NCI-H2171 (cell line): ENCODE measurements at places on chromosomes 13 and 19.
A peak's percentile ranks its signal among the peaks of the same experiment; 100 is the strongest.

- DNase-seq = no peak
These were observed 377.6 kb downstream of the IRS2 start for GRCh38 chr13:109408591-109409382.

- no peak for DNase-seq
These were observed at the start of gene LYPD3 for GRCh38 chr19:43465468-43466120. LYPD3 (minus strand) TSS chr19:43465608; CDS start chr19:43465571, 37 bp downstream.

- no peak for DNase-seq
These were observed 20.3 kb downstream of the LNX2 start for GRCh38 chr13:27599845-27600553.

GRCh38 chr19:3387645-3388589, 21.5 kb downstream of the NFIC start:
- DNase-seq = peak; percentile 89

DNA sequence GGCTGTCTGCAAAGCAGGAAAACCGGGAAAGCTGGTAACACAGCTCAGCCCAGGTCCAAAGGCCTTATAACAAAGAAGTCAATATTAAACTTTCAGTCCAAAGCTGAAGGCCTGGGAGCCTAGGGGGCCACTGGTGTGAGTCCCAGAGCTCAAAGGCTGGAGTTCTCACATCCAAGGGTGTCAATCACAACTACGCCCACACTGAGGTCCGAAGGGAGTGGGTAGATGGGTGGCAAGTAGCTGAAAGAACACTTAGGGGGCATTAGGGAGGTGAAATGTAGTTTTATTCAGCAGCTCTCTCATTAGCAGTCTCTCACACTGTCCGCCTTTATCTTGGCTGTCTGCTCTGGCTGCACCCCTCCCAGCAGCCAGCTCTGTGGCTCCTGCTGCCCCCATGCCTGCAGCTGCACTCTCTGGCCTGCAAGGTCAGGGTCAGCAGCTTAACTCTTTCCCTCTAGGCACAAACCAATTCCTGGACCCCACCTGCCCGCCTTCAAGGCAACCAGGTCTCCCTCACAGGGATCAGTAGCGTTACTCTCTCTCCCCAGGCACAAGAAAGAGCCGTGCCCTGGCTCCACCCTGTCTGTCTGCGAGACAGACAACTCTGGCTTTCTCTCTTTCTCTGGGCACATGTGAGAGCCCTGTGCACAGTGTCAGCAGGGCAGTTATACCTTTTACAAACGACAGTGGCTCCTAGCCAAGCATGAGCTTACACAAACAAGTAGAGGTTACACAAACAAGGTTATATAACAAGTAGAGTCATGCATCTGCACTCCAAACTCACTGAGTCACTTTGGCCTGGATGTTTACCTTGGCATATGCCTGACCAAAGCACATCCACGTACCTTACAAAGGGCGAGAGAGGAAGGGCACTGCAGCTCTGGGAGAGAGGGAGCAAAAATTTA, 249.4 kb upstream of the PCDH20 start:
- no peak for DNase-seq

DNA sequence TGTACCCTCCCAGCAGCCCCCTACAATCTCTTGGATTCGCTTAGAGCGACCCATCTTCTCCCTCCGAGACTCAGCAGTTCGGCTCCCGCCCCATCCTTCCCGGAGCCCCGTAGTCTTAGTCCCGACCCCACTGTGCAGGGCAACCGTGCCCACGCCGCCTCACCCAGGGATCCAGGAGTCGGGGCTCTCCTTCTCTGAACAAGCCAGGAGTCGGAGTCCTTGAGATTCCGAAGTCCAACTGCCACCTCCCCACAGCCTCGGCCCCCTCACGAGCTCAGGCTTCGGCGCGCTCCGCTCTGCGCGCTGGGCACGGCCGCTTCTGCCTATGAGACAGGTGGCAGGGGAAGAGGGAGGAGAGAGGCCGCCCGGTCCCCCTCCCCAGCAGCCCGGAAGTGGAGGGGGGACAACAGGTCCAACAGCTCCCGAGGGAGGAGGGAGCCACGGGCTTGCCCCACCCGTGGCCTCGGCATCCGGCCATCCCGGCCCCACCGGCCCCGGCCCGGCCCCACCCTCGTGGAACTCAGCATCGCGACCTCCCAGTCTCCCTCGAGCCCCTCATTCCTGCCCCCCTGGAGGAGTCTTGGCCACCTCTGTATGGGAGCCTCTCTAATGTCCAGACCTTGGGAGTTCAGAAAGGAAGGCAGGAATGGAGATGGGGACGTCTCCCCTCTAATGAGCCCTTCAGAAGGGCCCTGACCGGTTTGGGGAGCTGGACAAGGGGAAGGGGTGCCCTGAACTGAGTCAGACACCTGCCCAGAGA, at the start of gene PHLDB3:
Gene PHLDB3, minus strand, starts transcription at position 321 of the 760 bp plus-strand sequence. CDS start 628 bp downstream, outside the sequence.
- no peak for DNase-seq

DNA sequence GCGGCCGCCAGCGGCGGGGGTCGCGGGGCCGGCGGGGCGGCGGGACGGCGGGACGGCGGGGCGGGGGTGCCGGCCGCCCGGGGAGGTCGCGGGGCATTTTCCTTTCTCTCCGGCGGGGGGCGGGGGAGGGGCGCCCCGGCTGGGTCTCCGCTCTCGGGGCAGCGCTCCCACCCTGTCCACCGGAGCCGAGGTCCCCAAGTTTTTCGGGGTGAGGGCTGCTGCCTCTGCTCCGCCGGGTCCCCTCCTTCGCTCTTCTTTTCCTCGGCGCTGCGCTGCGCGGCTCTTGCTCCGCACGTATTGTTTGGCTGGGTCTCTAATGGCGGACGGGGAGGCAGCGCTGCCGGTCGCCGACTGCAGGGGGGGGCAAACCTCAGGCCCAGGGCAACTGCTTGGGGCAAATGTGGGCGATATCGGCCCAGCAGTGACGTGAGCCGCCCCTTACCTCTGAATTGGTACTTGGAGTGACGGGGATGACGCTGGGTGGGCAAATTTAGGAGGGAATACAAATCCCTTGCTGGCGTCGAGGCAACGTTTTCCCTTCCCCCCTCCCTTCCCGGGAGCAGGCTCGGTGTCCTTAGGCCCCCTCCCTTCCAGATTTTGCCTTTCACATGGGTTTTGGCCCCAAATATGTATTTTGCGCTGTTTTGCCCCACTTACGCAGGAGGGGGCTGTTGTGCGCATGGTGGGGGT, 759 bp downstream of the ZMYM2 start:
- DNase-seq = peak; percentile 20

GRCh38 chr13:66138172-66138811, 1091.8 kb downstream of the PCDH9 start:
- DNase-seq = peak; percentile 1

GRCh38 chr19:34325981-34326787, 38.8 kb upstream of the GPI start:
- DNase-seq = no peak

- DNase-seq = no peak
These were observed 143.8 kb upstream of the ZNF507 start for GRCh38 chr19:32201636-32202051.

GRCh38 chr13:95185851-95186250, 115.4 kb downstream of the ABCC4 start:
- DNase-seq = no peak

GRCh38 chr19:41531438-41532311, 44.3 kb upstream of the CEACAM21 start:
- no peak for DNase-seq

- no peak for DNase-seq
These were observed 291.1 kb upstream of the ARGLU1 start for GRCh38 chr13:106858903-106859532.

- no peak for DNase-seq
These were observed 7.0 kb upstream of the LRP3 start for GRCh38 chr19:33187183-33187540.

- DNase-seq = no peak
These were observed 1647.6 kb upstream of the SPRY2 start for GRCh38 chr13:81988567-81988966.

DNA sequence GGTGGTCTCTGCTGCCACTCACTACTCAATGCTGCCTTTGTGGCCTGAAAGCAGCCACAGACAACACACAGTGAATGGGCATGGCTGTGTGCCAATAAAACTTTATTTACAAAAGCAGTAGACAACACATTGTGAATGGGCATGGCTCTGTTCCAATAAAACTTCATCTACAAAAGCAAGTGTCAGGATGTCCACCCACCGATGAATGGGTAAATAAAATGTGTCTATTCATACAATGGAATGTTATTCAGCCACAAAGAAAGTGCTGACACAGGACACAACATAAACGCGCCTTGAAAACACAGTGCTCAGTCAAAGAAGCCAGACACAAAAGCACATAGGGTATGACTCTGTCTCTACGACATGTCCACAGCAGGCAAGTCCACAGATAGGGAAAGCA, 20.1 kb downstream of the ZSCAN5A start:
- DNase-seq = no peak

DNA sequence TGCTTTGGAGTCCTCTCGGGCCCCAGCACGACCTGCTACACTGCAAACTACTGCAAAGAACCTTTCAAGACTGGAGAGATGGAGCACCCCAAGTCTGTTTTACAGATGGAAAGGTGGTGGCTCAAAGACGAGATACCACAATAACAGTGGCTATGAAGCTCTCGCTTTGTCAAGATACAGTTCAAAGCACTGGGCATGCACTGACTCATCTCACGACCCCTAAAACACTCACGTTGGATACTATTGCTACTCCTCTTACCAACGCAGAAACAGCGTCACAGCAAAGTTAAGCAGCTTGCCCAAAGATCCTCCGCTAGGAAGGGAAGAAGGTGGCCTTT, 24.0 kb upstream of the LAIR1 start:
- DNase-seq = no peak

DNA sequence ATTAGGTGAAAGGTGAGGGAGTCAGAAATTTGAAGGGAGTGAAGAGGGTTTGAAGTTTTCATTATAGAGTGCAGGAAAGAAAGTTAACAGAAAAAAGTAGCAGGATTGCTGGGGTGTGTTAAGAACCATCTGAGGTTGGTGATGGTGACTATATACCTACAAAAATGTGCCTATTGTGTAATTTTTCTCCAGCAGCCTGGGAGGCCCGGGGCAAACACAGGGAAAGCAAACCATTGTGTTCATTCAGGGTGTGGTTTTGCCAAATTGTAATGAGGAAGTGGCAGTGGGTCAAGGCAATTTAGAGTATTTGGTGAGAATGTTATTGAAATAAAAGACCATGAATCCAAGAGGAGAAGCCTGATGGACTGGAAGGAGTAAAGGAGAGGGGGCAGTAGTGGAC, 8.2 kb upstream of the SUCLA2 start:
- DNase-seq = no peak

DNA sequence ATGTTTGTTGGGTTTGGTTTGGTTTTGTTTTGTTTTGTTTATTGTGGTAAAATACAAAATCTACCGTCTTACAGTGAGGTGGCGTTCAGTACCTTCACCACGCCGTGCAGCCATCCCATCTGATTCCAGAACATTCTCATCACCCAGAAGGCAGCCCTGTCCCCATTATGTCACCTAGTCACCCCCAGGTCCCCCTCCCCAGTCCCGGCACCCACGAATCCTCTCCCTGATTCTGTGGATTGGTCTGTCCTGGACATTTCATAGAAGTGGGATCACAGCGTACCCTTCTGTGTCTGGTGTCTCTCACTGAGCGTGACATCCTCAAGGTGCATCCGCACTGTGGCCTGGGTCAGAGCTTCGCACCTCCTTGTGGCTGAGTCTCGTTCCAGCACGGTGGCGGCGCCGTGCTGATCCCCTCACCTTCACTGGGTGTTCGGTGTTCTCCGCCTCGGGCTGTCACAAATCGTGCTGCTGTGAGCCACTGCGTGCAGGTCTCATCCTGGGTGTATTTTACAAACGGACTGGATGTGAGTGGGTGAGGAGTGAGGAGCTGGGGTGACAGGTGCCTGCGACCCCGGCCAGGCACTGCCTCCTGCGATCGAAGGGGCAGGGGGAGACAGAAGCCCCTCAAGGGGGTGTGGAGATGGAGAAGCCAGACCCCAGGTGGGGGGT, 580 bp upstream of the TEKTIP1 start:
- DNase-seq = no peak

DNA sequence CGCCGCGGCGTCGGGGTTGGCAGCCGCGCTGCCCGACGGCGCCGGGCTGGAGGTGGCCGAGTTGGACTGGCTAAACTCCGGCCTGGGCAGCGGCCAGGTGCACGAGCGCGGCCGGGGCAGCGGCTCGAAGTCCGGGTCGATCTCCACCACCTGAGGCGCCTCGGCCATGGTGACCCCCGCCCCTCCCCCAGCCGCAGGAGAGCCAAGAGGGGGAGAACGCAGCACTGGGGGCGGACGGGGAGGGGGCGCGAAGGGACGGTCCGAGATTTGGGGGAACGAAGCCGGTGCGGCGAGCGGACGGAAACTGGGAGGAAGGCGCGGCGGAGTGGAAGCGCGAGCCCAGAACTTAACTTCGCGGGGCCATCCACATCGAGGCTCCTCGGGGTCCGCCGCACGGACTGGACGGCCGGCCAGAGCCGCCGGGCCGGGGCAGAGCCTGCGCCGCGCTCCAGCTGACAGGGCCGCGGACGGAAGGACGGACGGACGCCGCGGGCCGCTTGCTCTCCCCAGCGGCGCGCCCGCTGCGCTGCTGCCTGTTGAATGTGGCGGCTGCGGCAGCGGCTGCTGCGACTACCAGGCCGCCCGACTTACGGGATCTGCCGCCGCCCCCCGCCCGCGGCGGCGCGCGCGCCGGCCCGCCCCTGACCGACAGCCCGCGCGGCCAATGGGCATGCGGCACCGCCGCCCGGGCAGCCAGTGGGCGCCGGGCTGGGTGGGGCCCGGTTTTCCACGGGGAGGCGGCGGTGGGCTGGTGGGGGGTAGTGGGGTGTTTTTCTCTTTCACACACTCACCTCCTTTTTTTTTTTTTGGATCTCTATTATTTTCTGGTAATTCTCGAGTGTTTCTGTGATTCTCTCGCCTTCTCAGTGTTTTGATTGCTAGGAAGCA, at the start of gene FOXO1:
Gene FOXO1, minus strand, starts transcription at position 597 of the 888 bp plus-strand sequence. Its CDS starts 429 bp downstream, at position 168.
- peak; percentile 52 for DNase-seq

DNA sequence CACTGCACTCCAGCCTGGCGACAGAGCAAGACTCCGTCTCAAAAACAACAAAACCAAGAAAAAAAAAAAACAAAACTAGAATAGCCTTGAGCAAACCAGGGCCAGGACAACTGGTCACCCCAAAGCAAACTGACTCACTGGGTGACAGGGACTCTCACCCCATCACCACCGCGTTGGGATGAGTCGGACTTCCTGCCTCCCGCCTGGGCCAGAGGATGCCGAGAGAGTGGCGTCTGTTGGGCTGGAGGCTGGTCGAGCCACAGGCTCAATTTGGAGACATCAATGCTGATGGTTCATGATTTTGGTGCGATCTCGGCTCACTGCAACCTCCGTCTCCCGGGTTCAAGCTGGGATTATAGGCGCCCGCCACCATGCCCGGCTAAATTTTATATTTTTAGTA, 11.6 kb downstream of the TMPRSS9 start:
- no peak for DNase-seq

DNA sequence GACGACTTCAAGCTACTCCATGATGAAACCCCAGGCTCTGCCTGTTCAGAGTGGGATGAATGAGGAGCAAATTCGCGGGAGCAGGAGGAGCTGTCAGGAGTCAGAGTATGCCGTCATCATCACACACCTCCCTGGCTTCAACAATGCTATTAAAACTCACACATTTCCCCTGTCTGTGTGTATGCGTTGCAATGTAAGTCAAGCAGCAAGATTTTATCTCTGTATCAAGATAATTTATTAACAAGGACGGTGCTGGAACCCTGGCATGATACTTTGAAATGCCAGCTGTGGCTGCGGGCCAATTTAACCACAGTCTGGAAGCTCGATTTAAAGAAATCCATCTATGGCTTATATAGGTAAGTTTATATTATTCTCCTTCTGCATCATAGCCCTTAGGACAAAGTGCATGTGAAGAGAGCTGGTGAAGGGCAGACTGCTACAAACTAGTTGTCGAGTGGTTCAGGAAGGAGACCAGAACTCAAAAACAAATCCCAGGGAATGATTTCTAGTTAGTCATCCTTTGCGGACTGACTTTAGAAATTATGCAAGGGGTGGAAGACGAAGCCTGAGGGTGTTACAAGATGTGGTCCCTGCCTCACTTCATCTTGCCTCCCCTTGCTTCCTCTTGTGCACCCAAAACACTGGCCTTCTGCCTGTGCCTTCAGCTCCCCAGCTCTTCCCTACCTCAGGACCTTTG, 486.5 kb downstream of the COG6 start:
- no peak for DNase-seq
